ENCODE measurements at places on chromosomes 2 and 18. TPM values are rescaled to one million over a fixed set of nuclear protein-coding genes. Genes with fewer than 3 reads are reported as not detected.

Gene G6PC2
- not detected for total RNA-seq

Gene STEAP3
- under 0.01 TPM for total RNA-seq

Gene KIF5C
- total RNA-seq = 388 TPM

DNA sequence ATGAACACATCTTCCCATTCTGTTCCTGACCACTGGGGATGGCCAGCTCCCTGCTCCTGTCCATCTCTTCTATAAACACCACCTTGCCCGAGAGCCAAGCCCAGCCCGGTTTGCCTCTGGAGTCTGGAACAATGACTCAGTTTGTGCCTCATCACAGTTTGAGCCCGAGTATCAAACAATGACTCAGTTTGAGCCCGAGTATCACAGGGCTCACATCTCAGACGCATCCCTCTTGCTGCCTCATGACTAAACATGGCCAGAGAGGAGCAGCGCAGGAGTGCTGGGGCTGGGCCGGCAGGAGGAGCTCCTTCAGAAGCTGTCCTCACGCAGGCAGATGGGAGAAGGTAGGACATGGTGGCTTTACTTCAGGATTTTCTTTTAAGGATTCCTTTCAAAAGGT is 68.7 kb downstream of the PXDN start:
- DNase-seq = peak; percentile 58

GRCh38 chr2:45268631-45269030 is 259.4 kb upstream of the SIX2 start:
- no peak for DNase-seq

DNA sequence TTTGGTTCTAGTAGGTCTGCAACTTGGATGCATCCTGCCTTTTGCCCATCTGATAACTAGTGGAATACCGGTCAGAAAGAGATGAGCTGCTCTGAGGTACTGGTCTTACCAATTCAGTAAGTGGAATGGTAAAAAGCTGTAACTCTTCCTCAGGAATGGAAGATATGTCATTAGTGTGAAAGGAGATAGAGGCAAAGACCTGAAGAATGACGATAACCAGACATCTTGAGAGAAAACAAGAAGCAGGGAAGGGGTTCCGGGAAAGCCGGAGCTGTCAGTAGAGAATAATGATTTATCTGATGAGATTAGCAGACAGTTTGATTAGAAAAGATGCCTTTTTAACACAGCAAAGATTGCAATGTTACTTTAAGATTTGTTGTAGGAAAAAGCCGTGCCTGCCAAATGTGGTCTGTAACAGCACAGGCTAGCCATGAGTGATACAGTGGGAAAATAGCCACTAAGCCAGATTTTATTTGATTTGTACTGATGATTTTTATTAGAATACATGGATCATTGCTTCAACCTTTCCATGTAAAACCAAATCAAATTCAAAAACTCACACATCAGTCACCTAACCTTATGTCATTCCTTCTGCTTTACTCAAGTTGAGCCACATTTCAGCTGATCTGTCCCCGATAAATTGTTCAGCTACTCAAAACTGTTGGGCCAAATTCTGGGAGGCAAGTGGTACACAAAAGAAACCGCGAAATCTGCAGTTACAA is 110.0 kb downstream of the TCF4 start:
- no peak for DNase-seq

GRCh38 chr2:121868652-121869051 is 113.2 kb downstream of the TSN start:
- DNase-seq = no peak

- DNase-seq = no peak
Observed at GRCh38 chr2:109331081-109331480, 202.1 kb downstream of the SH3RF3 start.

Data from frontal cortex (tissue), 4 donors.